ENCODE measurements at places on chromosomes 1 and 21. TPM values are rescaled to one million over a fixed set of nuclear protein-coding genes. Genes with fewer than 3 reads are reported as not detected.

The RIMS3 gene
- 0.81 TPM for total RNA-seq

GRCh38 chr1:31799196-31799894 lies 16.5 kb downstream of the SPOCD1 start:
- no peak for DNase-seq

- DNase-seq = peak; percentile 55
Measured at GRCh38 chr1:41366455-41367287, 5.4 kb downstream of the FOXO6 start.

The NUP210L gene
- 0.43 TPM for total RNA-seq

- DNase-seq = no peak
Measured at GRCh38 chr1:192807211-192808162, 1.4 kb upstream of the RGS2 start.

The AGT gene
- total RNA-seq = 56.2 TPM

DNA sequence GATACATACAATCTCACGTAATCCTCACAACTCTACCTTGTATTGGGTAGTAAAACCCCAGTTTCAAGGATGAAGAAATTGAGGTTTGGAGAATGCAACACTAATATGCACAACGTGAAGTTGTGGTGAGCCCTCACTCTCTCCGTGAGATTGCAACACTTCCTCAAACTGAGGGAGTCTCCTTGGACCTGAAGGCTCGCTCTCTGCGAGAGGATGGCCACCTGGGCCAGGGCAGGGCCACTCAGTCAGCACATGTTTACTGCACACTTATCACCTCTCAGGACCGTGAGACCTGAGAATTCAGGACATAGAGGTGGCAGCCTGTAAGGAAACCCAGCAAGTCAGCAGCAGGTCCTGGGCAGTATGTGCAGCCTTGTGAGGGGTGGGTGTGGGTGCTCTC lies 8.7 kb downstream of the SH3BP5L start:
- no peak for DNase-seq

DNA sequence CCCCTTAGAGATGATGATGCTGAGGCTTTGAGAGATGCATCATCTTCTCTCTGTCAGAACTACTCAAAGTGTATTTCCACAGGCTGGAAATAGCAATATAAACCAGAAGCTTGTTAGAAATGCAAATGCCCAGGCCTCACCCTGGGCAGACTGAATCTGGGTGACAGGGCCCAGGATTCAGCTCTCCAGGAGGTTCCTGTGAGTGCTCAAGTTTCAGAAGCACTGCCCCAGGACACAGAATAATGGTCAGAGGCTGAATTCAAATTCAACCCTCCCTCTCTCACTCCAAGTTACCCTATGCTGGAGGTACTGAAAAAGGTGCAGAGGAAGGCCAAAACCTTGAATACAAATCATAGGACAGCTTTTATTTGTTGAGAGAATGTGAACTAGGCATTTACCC lies 98.5 kb upstream of the NGF start:
- DNase-seq = no peak

The KRTAP12-4 gene
- total RNA-seq = not detected

GRCh38 chr1:196442366-196442765 lies 165.9 kb downstream of the KCNT2 start:
- no peak for DNase-seq

The CEP350 gene
- 27.2 TPM for total RNA-seq

- peak; percentile 56 for DNase-seq
Measured at GRCh38 chr21:17818186-17819113, 706 bp downstream of the C21orf91 start.

GRCh38 chr1:7886405-7886745 lies 33.5 kb upstream of the UTS2 start:
- DNase-seq = no peak

The NES gene
- 103 TPM for total RNA-seq

GRCh38 chr1:208156741-208157140 lies 87.4 kb downstream of the PLXNA2 start:
- no peak for DNase-seq

GRCh38 chr21:45622416-45623097 lies 21.0 kb upstream of the PCBP3 start:
- DNase-seq = no peak

The AQP10 gene
- 0.08 TPM for total RNA-seq

DNA sequence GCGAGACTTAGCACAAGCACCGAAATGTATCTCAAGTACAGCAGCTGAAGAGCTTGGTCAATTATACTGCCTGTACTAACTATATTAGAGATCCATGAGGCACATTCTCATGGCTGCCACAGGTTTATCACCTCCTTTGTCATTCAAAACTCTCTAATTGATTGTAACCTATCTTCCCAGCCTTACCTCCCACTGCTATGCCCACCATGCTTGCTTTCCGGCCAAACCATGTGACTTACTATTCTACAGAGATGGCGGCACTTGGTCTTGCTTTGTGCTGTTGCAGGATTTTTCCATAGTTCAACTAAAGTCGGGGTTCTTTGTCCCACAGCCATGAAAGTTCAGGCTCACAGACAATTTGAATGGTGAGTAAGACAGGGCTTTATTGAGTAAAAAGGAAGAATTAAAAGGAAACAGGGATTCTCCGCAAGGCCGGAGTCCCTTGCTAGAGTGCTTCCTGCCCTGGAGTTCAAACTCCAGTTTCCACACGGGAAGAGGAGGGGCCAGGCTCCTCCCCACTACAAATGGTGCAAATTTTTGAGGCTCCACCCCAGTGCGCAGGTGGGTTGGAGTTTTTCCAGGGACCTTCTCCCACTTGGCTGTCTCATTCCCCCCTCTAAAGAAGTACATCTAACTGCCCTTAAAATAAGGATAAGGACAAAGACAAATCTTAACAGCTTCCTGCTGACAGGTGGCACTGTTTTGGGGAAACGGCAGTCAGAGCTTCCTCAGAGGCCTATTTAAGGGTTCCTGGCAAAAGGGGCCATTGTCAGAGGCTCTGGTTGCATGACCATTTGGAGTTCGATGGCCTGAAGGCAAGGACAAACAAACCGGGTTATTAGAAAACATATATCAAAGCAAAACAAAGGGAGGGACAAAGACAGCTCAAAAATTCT lies 28.7 kb downstream of the FMO2 start:
- DNase-seq = no peak

DNA sequence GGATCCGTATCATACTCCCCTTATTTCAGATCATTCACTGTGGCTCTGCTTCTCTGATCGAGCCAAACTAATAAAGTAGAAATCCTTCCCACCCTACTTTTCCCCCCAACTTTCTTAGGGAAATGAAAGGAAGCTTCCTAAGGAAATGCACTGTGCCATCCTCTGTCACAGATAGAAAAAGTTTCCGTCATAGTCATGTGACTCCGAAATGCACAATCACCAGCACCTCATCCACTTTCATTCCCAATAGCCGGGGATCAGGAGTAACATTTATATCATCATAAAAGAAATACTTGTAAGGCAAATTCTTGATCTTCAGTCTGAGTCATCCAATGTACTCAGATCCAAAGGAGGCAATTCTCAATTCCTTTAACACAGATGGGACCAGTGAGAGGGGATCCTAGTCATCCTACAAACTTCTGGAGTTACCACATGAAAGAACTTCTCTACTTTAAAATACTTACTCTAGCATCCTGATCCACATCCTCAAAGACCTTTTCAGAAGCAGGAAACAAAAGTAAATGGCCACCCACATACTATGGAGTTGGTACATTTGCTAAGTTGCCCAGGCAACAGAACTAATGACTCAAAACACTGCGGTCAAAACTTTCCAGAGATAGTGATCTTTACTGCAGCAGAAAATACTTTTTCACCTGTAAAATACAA lies 97.8 kb upstream of the ZC3H11B start:
- no peak for DNase-seq

All from Right ventricle myocardium superior (tissue), 1 donor.